Testis (tissue), 5 donors: ENCODE measurements at places on chromosomes 4 and X. TPM values are rescaled to one million over a fixed set of nuclear protein-coding genes. Genes with fewer than 3 reads are reported as not detected.

DNA sequence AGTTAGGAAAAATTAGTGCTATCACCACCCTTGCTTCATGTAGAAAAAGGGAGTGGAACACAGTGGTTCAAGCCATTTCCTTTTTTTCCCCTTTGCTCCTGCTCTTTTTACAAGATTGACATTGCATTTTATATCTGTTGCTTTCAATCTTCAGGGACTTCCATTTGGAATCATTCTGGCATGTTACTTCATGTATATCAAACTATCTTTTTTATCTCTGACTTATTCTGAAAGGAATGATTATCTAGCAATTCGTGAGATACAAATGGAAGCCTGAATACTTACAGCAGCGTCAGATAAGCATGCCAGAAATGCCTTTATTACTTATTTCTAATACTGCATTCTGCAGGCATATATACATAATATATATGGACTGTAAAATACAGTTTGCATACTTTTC lies 20.4 kb downstream of the ADGRL3 start:
- H3K4me3 ChIP-seq: no peak overlapping the region
- H3K27ac ChIP-seq: no peak overlapping the region
- no peaks in the 10 kb centered on the region for H3K27me3 ChIP-seq
- H3K36me3 ChIP-seq: no peaks in the 10 kb centered on the region

- peaks cover 6% of the 10 kb centered on the region for H3K4me1 ChIP-seq
- H3K4me3 ChIP-seq: no peak overlapping the region
- no peaks in the 10 kb centered on the region for H3K36me3 ChIP-seq
- peak; percentile 68 for DNase-seq
- H3K27ac ChIP-seq: no peak overlapping the region
These were observed 10.5 kb downstream of the PPAT start for GRCh38 chr4:56424697-56425514.

DNA sequence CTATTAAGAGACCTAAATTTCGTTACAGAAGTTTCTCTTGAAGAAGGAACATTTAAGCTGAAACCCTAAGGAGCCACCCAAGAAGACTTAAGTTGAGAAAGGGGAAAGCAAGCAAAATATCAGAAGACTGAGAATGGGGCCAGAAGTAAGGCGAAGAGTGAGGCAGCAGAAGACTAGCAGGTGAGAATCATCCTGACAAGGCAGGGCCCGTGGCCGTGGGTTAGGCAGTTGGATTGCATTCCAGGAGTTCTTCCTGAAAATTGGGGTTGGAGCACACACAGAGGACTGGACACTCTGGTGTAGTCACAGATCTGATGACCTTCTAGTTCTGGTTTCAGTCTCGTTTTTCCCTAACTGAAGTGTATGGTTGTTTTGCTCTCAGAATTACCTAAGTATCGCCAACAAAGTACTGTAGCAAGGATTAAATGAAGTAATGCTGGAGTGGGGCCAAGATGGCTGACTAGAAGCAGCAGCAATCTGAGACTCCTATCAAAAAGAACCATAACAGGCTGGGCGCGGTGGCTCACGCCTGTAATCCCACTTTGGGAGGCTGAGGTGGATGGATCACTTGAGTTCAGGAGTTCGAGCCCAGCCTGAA lies 94.4 kb upstream of the GUCY1A1 start:
- DNase-seq: no peak
- H3K4me3 ChIP-seq: no peak overlapping the region
- no peaks in the 10 kb centered on the region for H3K4me1 ChIP-seq

GRCh38 chrX:1895583-1895982 lies 280.7 kb downstream of the ASMT start:
- H3K4me3 ChIP-seq: no peak overlapping the region
- H3K36me3 ChIP-seq: no peaks in the 10 kb centered on the region
- no peaks in the 10 kb centered on the region for H3K4me1 ChIP-seq
- H3K27me3 ChIP-seq: no peaks in the 10 kb centered on the region
- no peak for DNase-seq

- no peaks in the 10 kb centered on the region for H3K27me3 ChIP-seq
- no peaks in the 10 kb centered on the region for H3K36me3 ChIP-seq
- H3K27ac ChIP-seq: no peak overlapping the region
These were observed 202.5 kb downstream of the RASL11B start for GRCh38 chr4:53064609-53065008.

The ATRX gene
- total RNA-seq: 84.4 TPM

The TBX22 gene
- 128 TPM for total RNA-seq

The ALB gene
- 5.0 TPM for total RNA-seq
